DND-41 (cell line): ENCODE measurements at places on chromosomes 11 and 22.

DNA sequence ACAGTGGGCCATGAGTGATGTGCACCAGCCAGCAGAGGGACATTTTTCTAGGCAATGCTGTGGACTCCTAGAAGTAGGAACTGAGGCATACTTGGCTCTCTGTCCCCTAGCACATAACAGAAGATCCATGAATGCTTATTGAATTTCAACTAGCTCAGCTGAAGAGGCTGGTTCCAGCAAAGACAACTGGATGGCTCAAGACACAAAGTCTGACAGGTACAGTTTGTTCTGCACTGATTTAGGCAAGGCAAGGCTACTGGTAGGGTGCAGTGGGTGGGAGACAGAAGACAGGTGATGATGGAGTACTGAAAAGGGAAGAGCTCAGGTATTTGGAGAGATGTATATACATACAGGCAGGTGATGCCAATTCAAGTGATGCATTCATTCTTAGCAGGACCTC lies 72.4 kb upstream of the USP47 start:
- DNase-seq, result no peak
- H3K4me3 ChIP-seq, result no peak overlapping the region
- no peak overlapping the region for H3K27ac ChIP-seq
- peaks cover 15% of the 10 kb centered on the region for H3K27me3 ChIP-seq
- no peaks in the 10 kb centered on the region for H3K36me3 ChIP-seq
- H3K4me1 ChIP-seq, result no peaks in the 10 kb centered on the region

DNA sequence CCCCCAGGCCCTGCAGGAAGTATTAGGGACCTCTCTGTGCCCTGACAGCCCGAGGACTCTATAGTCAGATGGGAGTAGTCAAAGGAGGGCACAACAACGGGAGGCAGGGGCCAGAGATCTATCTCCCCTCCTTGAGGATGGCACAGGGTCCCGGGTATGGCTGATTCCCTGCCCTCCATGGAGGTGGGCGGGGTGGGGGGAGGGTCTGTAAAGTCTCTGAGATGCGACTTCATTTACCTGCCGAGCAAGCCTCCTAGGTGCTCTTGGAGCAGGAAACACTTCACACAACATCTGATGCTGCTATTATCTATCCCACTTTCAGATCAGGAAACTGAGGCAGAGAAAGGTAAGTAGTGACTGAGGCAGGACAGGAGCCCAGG lies 769 bp upstream of the CDC42EP1 start:
- no peak overlapping the region for H3K27ac ChIP-seq
- H3K27me3 ChIP-seq, result peaks cover 2% of the 10 kb centered on the region
- H3K4me1 ChIP-seq, result no peaks in the 10 kb centered on the region
- H3K36me3 ChIP-seq, result no peaks in the 10 kb centered on the region
- DNase-seq, result no peak
- H3K4me3 ChIP-seq, result no peak overlapping the region

GRCh38 chr22:20844055-20845037 lies 14.3 kb downstream of the PI4KA start:
- H3K4me3 ChIP-seq, result no peak overlapping the region
- no peaks in the 10 kb centered on the region for H3K4me1 ChIP-seq
- no peaks in the 10 kb centered on the region for H3K36me3 ChIP-seq
- no peak overlapping the region for H3K27ac ChIP-seq

DNA sequence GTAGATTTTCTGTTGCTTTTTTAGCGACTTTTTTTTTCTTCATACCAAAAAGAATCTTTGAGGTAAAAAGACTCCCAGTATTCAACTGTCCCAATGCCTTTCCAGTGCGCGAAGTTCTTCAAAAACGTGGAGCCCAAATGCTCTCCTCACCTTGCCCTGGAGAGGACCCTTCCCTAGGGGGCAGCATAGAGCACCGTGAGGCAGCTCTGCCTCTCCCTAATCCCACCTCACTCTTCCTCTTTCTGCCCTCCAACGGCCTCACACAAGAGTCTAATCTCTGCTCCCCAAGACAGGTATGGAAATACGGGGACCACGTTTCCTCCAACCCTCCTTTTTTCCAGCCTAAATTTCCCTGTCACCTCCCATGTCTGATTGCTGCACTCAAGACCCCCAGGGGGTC lies 117.5 kb upstream of the ALX4 start:
- peaks cover 2% of the 10 kb centered on the region for H3K27me3 ChIP-seq
- H3K27ac ChIP-seq, result no peak overlapping the region
- H3K4me1 ChIP-seq, result no peaks in the 10 kb centered on the region

GRCh38 chr11:90234977-90235376 lies 12.1 kb upstream of the CHORDC1 start:
- peaks cover 10% of the 10 kb centered on the region for H3K27me3 ChIP-seq
- H3K4me1 ChIP-seq, result no peaks in the 10 kb centered on the region
- no peak overlapping the region for H3K27ac ChIP-seq
- no peak for DNase-seq

DNA sequence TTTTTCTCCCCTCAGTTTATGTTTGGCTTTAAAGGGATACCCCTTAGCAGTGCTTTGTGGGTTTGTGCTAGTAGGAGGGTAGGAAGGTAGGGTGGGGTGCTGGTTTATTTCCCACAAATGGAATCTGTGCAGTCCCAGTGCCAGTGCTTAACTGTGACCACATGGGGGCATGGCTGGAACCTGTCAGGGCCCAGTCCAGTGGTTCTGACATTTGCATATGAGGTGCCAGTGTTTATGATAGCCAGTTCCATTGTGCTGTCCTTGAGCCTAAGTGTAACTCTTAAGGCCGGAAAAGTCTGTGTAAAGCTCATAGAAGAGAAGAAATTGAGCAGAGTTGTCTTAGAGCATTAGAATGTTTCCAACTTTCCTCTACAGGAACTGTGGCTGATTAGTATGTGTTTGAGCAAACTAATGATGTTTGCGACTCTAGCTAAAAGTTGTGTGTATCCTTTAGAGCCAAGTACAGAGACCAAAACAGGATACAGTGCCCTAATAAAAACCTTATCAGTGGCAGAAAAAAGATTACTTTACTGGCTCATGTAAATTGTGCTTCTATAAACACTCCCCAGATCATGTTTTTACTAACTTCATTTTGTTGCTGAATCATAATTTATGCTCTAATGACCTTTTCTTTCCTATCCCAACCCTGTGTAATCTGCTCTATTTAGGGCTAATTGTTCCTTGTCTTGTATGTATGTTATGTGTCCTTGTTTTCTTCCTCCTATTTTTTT lies 38.1 kb downstream of the DIXDC1 start:
- H3K27me3 ChIP-seq, result no peaks in the 10 kb centered on the region
- no peak for DNase-seq
- H3K36me3 ChIP-seq, result no peaks in the 10 kb centered on the region
- no peaks in the 10 kb centered on the region for H3K4me1 ChIP-seq

GRCh38 chr11:100902454-100903141 lies 215.5 kb downstream of the ARHGAP42 start:
- no peak overlapping the region for H3K4me3 ChIP-seq
- H3K27me3 ChIP-seq, result no peaks in the 10 kb centered on the region
- DNase-seq, result no peak
- no peaks in the 10 kb centered on the region for H3K36me3 ChIP-seq

DNA sequence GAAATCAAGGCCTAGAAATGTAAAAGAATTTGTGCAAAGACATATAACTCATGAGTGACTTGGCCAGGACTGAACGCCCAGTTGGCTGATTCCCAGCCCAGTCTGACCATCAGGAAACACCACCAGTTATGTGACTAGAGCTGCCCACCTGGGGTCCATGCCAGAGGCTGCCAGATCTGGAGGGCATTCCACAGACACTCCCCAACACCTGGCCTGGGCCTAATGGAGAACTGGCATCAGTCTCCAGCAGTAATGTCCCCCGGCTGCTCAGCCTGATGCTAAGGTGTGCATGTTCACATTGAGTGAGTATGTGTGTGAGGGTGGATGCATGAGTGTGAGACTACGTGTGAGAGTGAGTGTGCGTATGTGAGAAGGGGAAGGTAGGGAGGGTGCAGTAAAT lies 15.7 kb downstream of the PLAAT3 start:
- no peaks in the 10 kb centered on the region for H3K36me3 ChIP-seq
- DNase-seq, result no peak
- no peak overlapping the region for H3K4me3 ChIP-seq
- H3K27me3 ChIP-seq, result no peaks in the 10 kb centered on the region
- no peak overlapping the region for H3K27ac ChIP-seq

DNA sequence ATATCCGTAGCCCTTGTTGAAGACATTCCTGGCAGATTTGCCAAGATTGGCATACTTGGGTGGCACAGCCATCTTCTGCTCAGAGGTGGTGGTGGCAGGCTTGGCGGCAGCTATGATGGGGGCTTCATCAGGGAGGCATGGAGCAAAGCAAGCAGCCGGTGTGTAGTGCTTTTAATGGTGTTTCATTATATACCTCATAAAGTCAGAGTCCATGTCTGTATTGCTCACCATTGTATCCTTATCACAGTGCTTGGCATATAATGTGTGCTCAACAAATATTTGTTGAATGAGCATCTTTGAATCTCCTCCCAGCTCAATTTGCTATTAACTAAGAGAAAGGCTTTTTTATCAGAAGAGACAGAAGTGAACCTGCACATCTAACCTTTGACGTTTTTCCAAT lies 7.8 kb upstream of the DNHD1 start:
- H3K27me3 ChIP-seq, result no peaks in the 10 kb centered on the region
- H3K36me3 ChIP-seq, result peaks cover 58% of the 10 kb centered on the region
- no peak overlapping the region for H3K27ac ChIP-seq
- no peak for DNase-seq
- no peaks in the 10 kb centered on the region for H3K4me1 ChIP-seq
- H3K4me3 ChIP-seq, result no peak overlapping the region

DNA sequence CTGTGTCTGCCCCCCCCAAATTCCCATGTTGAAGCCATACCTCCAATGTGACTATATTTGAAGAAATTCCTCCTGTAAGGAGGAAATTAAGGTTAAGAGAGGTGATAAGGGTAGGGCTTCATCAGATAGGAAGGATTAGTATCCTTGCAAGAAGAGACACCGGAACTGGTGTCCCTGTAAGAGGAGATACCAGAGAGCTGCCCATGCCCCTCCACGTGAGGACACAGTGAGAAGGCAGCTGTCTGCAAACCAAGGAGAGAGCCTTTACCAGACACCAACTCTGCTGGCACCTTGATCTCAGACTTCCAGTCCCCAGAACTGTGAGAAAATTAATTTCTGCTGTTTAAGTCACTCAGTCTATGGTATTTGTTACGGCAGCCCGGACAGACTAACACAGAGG lies 109.3 kb downstream of the ARFGAP2 start:
- no peaks in the 10 kb centered on the region for H3K27me3 ChIP-seq
- H3K36me3 ChIP-seq, result no peaks in the 10 kb centered on the region
- no peak for DNase-seq
- no peak overlapping the region for H3K4me3 ChIP-seq
- H3K27ac ChIP-seq, result no peak overlapping the region

- no peaks in the 10 kb centered on the region for H3K27me3 ChIP-seq
- peaks cover 57% of the 10 kb centered on the region for H3K36me3 ChIP-seq
- no peak overlapping the region for H3K27ac ChIP-seq
Measured at GRCh38 chr11:71502026-71502425, 25.0 kb upstream of the KRTAP5-7 start.

DNA sequence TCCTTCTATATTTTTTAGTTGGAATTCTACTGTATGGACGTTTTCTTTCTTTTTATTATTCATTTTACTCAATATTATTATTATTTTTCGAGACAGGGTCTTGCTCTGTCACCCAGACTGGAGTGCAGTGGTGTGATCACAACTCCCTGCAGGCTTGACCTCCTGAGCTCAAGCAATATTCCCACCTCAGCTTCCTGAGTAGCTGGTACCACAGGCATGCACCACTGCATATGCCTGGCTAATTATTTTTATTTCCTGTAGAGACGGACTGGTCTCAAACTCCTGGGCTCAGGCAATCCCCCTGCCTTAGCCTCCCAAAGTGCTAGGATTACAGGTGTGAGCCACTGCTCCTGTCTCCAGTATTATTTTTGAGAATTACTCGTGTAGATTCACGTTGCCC lies 34.0 kb upstream of the CCDC134 start:
- H3K4me1 ChIP-seq, result no peaks in the 10 kb centered on the region
- H3K4me3 ChIP-seq, result no peak overlapping the region
- no peaks in the 10 kb centered on the region for H3K36me3 ChIP-seq
- no peak overlapping the region for H3K27ac ChIP-seq
- no peak for DNase-seq
- H3K27me3 ChIP-seq, result no peaks in the 10 kb centered on the region

GRCh38 chr22:43744700-43745410 lies 67.2 kb downstream of the EFCAB6 start:
- H3K36me3 ChIP-seq, result no peaks in the 10 kb centered on the region
- no peaks in the 10 kb centered on the region for H3K4me1 ChIP-seq
- H3K27ac ChIP-seq, result no peak overlapping the region
- H3K4me3 ChIP-seq, result no peak overlapping the region
- peaks cover 2% of the 10 kb centered on the region for H3K27me3 ChIP-seq

GRCh38 chr11:122176651-122177050 lies 60.6 kb upstream of the BLID start:
- no peaks in the 10 kb centered on the region for H3K27me3 ChIP-seq
- no peaks in the 10 kb centered on the region for H3K36me3 ChIP-seq
- no peaks in the 10 kb centered on the region for H3K4me1 ChIP-seq
- H3K4me3 ChIP-seq, result no peak overlapping the region

DNA sequence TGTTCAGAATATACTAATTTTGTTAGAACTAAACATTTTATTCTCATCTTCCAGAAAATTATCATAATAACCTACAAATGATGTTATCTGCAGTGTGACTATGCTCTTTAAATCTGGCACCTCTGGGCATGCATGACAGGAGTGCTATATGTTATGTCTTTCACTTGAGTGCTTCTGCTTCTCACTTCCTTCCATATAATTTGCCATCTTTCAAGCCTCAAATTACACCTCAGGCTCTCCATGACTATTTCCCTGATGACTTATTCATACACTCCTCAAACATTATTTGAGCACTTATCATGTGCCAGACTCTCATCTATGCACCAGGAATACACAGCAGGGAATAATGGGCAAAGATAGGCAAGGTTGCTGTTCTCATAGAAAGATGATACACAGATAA lies 219.3 kb upstream of the POU2AF2 start:
- no peak overlapping the region for H3K4me3 ChIP-seq
- no peak for DNase-seq
- no peak overlapping the region for H3K27ac ChIP-seq
- no peaks in the 10 kb centered on the region for H3K4me1 ChIP-seq
- no peaks in the 10 kb centered on the region for H3K27me3 ChIP-seq
- H3K36me3 ChIP-seq, result no peaks in the 10 kb centered on the region

- no peak for DNase-seq
- H3K4me1 ChIP-seq, result peaks cover 18% of the 10 kb centered on the region
- H3K4me3 ChIP-seq, result no peak overlapping the region
- no peaks in the 10 kb centered on the region for H3K27me3 ChIP-seq
Measured at GRCh38 chr11:59173964-59174663, 2.2 kb downstream of the DTX4 start.
